ENCODE measurements at places on chromosomes 4 and X. TPM values are rescaled to one million over a fixed set of nuclear protein-coding genes. Genes with fewer than 3 reads are reported as not detected.

Gene FHIP1A
- total RNA-seq, result 0.36 TPM

Gene NALF2
- not detected for total RNA-seq

Gene ITGB1BP2
- 0.96 TPM for total RNA-seq

GRCh38 chr4:11416071-11416766 is 12.5 kb downstream of the HS3ST1 start:
- DNase-seq, result no peak

- DNase-seq, result no peak
These were observed 99.2 kb downstream of the TSPAN7 start for GRCh38 chrX:38660395-38661102.

DNA sequence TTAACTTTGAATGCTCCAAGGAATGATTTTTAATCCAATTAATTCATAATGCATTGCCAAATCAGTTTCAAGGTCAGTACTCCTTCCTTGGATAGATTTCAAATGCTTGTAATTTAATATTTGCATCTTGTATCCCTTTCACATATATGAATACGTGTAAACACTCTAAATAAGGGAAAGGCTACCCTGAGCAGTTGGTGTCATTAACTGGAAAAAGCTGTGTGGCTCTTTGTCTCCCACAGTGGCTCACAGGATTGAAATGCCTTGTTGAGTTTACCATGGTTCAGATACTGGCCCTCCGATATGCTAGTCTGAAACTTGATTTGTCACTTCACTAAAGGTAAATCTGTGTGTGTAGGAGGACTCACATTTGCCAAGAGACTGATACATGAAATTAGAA is 16.7 kb upstream of the ACOT9 start:
- DNase-seq, result no peak

GRCh38 chrX:9797384-9798360 is 11.4 kb downstream of the SHROOM2 start:
- DNase-seq, result no peak

GRCh38 chr4:56671860-56672259 is 9.2 kb downstream of the HOPX start:
- DNase-seq, result no peak

DNA sequence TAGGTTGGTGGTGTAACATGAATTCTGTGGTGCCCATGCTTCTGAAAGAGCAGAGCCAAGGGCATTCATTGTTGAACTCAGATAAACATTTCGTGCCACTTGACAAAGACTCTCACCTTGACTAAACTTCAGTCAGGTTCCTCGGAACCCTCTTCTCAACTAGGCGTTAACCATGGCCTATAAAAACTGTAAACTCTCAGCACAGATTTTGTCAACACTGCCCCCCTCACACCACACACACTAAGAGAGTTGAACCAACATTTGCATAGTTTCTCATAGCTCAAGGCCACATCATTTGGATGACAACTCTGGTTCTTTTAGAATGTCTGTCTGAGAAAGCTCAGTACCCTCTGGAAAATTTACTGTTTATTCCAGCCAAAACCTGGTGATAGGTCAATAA is 28.1 kb downstream of the CASP6 start:
- DNase-seq, result no peak

GRCh38 chrX:112341598-112341997 is 259.0 kb upstream of the TRPC5 start:
- no peak for DNase-seq

- peak; percentile 35 for DNase-seq
These were observed 47.0 kb upstream of the SCOC start for GRCh38 chr4:140326395-140326993.

GRCh38 chr4:186266729-186267456 is 904 bp downstream of the F11 start:
- peak; percentile 1 for DNase-seq

DNA sequence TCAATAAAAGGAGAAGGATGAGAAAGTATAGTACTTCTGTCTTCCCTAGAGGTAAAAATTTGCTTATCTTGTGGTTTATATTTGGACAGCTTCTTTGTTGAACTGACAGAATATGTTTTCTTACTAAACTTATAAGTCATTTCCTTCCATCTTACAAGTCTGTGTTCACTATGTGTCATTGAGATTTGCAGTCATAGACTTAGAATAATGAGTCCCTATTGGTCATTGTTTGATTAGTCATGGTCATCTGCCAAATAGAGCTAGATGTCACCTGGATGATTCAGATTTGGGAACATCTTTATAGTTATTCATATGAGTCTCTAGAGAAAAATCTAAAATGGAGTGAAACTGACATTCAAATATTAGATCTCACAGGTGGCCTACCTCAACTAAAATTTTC is 51.5 kb downstream of the SPATA18 start:
- peak; percentile 14 for DNase-seq

DNA sequence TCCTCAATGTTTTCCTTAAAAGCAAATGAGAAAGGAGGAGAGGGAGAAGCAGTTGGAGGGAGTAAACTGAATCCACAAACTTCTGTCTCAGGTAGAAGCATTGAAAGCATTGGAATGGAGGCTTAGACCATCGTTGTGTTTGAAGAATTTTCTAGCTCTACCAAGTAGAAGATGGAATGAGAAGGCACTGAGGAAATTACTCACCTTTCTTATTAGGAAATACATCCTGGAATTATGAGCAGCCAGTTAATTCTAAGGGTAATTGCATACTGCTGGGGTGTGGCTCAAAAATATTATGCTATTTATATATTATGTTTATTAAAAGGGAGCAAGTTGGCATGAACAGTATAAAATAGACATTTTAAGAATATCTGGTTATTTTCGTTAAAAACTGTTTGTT is 12.9 kb downstream of the PGM2 start:
- DNase-seq, result no peak

DNA sequence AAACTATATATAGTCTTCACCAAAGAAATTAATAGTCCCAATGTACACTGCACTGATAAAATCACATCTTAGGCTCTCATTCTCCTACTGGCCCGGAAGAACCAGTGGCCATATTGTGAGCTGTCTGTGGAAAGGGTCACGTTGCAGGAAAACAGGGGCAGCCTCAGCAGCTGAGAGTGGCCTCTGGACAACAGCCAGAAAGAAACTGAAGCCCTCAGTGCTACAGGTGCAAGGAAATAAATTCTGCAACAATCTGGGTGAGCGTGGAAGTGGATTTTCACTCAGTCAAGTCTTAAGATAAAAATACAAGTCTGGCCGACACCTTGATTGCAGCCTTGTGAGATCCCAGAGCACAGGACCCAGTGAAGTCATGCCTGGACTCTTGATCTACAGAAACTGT is 3.2 kb upstream of the SLC25A14 start:
- no peak for DNase-seq

- no peak for DNase-seq
These were observed 704.4 kb upstream of the AMOT start for GRCh38 chrX:113545040-113545439.

DNA sequence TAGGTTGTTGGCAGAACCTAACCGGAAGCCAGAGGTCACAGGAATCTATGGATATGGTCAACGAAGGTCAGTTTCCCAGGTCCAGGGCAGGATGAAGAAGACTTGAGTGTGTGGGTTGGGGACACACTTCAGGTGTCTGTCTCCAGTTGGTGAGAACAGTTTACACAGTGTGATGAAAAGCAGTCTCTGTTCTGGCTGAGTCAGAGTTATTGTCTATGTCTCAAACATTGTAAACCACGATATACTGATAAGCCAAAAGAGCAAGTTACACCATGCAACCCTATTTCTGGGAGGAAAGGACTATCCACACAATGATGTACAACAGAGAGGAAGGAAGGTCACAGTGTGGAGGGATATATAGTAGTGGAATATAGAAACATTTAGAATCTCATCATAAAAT is 187.1 kb upstream of the C1QTNF7 start:
- peak; percentile 46 for DNase-seq

GRCh38 chr4:147837435-147837834 is 105.5 kb downstream of the ARHGAP10 start:
- peak; percentile 23 for DNase-seq

DNA sequence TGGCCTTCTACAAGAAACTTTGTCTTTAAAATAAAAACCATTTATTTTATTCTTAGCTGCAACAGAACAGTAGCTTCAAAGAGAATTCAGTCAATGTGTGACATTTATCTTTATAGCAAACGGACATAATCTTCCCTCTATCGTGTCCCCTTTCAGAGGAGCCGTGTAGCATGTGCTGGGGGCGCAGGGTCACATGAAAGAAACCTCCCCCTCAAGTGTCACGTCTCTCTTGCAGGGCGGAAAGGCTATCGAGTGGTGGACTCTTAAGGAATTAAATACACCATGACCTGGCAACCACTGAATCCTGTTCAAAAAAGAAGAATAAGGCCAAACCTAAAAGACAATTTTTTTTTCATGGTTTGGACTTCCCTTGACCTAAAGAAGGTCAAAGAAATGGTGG is 40.2 kb downstream of the ZNF827 start:
- DNase-seq, result no peak

- DNase-seq, result peak; percentile 61
These were observed 3.4 kb downstream of the TENM3 start for GRCh38 chr4:182246401-182247205.

DNA sequence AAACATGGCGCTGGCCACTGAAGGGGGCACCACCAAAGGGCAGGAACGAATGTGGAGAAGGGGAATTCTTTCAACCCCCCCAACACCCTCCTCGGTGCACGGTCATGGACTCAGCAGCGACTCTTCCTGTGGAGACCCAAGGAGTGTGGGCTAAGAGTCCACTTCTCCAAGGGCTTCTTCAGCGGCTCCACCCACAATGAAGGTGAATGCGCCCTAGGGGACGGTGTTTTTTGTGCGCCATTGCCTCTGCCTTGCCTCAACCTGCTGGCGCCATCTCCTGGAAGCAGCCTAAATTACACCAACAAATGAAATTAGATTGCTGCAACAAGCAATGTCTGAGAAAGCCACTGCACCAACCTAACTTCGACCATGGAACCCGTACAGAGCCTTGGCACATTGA is 169.2 kb upstream of the MAGEB18 start:
- DNase-seq, result no peak

GRCh38 chrX:2340991-2341390 is 159.8 kb downstream of the DHRSX start:
- no peak for DNase-seq

All from RPMI7951 (cell line).